NCI-H510A (cell line): ENCODE measurements at places on chromosomes 4 and X.
A peak's percentile ranks its signal among the peaks of the same experiment; 100 is the strongest.

- DNase-seq, result no peak
Measured at GRCh38 chrX:119816300-119816699, 24.9 kb upstream of the RPL39 start.

- DNase-seq, result no peak
Measured at GRCh38 chr4:27152703-27153102, 292.1 kb downstream of the STIM2 start.

DNA sequence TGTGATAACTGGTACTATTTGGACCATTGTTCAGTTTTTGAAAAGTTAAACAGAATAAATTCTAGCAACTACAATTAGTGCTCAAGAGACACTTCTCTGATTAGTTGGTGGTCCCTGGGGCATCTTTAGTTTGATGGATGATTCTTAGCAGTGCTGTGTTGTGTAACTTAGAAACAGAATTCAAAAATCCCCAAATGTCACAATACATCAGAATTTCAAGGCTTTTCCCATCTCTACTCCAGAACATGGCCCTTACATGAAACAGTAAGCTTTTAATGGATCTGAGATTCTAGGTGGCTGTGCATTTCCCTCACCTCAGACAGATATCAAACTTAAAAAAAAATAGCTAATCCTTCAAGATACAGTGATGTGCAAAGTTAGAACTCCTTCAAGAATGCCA lies 104.4 kb upstream of the CXCL13 start:
- DNase-seq, result no peak

- no peak for DNase-seq
Measured at GRCh38 chr4:98929341-98930267, 671 bp upstream of the EIF4E start.

DNA sequence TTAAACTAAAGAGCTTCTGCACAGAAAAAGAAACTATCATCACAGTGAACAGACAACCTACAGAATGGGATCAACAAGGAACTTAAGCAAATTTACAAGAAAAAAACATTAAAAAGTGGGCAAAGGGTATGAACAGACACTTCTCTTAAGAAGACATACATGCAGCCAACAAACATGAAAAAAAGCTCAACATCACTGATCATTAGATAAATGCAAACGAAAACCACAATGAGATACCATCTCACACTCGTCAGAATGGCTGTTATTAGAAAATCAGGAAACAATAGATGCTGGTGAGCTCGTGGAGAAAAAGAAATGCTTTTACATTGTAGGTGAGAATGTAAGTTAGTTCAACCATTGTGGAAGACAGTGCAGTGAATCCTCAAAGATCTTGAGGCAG lies 27.8 kb downstream of the PAPSS1 start:
- no peak for DNase-seq

DNA sequence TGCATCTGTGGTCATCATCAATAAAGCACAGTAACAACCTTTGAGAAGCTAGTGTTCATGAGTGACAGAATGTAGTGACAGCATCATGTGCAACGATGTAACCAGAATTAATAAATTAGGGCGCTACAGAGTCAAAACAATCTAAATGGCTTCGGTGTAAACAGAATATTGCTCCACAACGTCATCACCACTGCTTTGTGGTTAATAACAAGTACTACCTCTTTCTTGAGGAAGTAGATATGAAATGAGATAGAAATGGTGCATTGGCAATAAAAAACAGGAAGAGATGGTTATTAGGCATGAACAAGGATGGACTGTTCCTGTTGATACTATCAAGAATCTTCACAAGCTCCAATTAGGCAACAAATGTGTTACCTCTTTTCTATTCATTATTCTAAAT lies 8.7 kb upstream of the PDHA2 start:
- DNase-seq, result no peak

GRCh38 chr4:140609548-140610425 lies 41.0 kb upstream of the UCP1 start:
- DNase-seq, result peak; percentile 34

DNA sequence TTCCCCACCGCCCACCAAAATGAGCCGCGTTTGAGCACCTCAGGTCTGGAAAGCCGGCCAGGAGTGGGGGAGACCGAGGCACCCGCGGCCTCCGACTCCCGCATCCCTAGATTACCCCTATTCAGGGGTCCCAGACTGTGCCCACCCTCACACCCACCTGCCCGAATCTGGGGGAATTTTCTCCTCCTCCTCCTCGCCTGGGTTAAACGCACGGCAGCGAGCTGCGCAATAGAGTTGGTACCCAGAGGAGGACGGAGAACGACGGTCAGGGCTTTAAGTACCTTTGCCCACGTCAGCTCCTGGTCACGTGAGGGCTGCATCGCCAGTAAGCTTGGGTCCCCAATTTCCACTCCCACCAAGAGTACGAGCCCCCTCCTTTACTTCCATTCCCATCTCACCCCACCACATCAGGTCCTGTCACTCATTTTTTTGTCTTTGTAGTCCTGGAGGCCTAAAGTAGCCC lies at the start of gene ARMCX2:
Gene ARMCX2 (minus strand): TSS at position 250 of the 463 bp plus-strand sequence. CDS start 2,262 bp downstream, outside the sequence.
- peak; percentile 24 for DNase-seq

- DNase-seq, result peak; percentile 35
Measured at GRCh38 chr4:75924309-75924827, 16.4 kb downstream of the NAAA start.

- peak; percentile 10 for DNase-seq
Measured at GRCh38 chr4:128454881-128455280, 167.3 kb upstream of the PGRMC2 start.

GRCh38 chr4:74042681-74043080 lies 4.2 kb upstream of the CXCL3 start:
- no peak for DNase-seq

- no peak for DNase-seq
Measured at GRCh38 chr4:111693758-111694157, 451.5 kb upstream of the FAM241A start.

- DNase-seq, result no peak
Measured at GRCh38 chr4:173013232-173013930, 155.2 kb upstream of the GALNT7 start.

GRCh38 chr4:171025776-171026175 lies 787.4 kb upstream of the GALNTL6 start:
- no peak for DNase-seq
